Stimulated activated CD8-positive, alpha-beta memory T cell treated with anti-CD3 and anti-CD28 coated beads, Interleukin-15, amount 100 ng/mL, for 4 hours (primary cell): ENCODE measurements at places on chromosomes 3 and 15.

DNA sequence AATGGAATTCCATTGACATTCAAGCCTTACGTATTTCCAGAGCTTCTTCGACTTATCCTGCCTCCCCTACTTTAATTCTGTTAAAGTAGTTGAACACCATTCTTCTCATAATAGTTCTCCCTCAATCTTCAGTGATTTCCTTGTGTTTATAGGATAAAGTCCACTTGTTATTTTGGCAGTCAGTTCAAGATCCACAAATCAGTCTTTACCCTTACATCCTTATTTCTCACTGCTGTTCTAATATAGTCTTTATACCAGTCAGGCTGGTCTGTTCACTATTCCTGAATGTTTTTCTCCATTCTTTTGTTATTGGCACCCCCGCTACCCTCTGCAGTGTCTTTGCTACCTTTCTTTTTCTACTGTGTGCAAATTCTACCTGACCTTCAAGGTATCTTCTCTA is 29.7 kb downstream of the ATP6V1A start:
- DNase-seq = no peak

- no peak for DNase-seq
Observed at GRCh38 chr3:156587760-156588069, 32.8 kb upstream of the SSR3 start.

GRCh38 chr3:57582474-57583168 is 14.5 kb downstream of the ARF4 start:
- DNase-seq = no peak

GRCh38 chr3:28250999-28251398 is 9.6 kb downstream of the CMC1 start:
- DNase-seq = no peak

GRCh38 chr15:48695088-48695826 is 49.7 kb upstream of the FBN1 start:
- DNase-seq = no peak

DNA sequence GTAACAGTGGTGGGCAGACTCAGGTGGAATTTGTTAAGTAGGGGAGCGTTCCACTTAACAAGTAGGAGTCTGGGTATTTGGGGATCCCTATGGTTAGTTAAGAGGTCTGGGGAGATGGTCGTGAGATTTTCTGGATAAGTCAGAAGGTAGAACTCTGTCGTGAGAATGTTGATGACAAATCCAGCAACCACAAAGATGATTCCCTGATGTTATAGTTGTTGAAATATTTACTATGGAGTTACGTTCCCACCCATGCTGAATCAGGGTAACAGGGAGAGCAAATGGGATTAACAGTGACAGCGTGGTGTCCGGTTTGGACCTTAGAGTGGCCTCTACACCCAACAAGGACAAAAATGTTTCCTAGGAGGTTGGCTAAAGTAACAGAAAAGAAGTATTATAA is 110.8 kb downstream of the MFSD1 start:
- no peak for DNase-seq

DNA sequence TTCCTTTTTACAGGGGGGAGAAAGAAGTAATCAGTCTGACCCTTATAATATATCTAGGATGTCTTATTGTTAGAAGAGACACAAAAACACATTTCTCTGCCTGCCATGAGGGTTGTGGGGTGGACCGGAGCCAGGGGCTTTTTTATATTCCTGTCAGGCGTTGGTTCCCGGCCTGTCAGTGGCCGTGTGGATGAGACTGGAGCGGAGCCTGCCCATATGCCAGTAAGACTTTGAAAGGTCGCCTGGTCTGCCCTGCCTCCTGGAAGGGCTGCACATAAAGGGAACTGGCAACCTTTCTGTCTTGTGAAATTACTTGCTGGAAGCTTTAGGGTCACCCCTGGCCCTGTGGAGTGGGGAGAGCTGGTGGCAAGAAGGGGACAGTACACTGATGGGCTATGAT is 34.7 kb downstream of the MAP3K13 start:
- DNase-seq = no peak

GRCh38 chr15:85489773-85490493 is 109.5 kb downstream of the AKAP13 start:
- DNase-seq = no peak

DNA sequence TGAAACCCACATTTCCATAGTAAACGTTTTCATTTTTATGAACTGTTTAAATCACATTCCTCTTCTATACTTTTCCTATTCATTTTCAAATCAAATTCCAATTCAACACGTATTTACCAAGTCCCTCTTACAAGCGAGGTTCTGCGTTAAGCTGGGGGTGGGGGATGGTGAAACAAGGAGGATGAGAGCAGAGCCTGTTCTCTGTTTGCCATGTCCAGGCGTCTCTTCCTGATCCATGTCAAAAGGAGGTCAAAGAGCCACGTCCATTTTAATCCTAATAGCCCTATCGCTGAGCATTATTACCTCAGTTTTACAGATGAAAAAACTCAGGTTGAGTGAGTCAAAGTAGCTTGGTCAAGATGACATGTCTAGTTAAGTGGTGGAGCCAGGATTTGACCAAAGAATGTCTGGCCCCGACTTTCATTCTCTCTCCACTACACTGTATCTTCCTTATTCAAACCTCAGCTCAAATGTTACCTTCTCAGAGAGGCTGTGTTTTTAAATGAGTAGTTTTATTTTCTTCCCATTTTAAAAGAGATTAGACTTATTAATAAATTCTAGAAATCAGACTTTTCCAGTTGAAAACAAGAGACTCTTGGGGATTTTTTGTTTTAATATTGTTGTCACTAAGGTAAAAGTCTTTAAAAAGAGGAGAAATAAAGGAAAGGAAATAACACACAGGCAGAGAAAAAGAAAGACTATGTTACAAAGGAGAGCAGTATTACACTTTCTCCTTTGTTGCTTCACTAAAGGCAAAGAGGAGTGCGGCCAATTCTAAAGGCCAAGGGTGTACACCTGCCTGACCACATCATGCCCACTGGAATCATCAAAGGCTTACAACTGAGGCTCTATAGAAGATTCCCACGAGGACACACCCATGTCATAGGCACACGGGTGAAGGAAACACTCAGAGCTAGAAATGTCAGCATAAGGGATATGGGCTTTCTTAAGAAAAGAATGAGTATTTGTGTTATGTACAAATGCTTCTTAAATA is 42.4 kb downstream of the MYO5A start:
- no peak for DNase-seq
